Esophagus squamous epithelium (tissue), 5 donors: ENCODE measurements at places on chromosomes 3 and 15.

GRCh38 chr3:142210608-142211007 lies 14.8 kb downstream of the GK5 start:
- DNase-seq, result no peak

GRCh38 chr3:15647611-15648167 lies 46.1 kb downstream of the BTD start:
- no peak for DNase-seq

- DNase-seq, result no peak
Observed at GRCh38 chr3:59266551-59266950, 216.7 kb upstream of the CFAP20DC start.

DNA sequence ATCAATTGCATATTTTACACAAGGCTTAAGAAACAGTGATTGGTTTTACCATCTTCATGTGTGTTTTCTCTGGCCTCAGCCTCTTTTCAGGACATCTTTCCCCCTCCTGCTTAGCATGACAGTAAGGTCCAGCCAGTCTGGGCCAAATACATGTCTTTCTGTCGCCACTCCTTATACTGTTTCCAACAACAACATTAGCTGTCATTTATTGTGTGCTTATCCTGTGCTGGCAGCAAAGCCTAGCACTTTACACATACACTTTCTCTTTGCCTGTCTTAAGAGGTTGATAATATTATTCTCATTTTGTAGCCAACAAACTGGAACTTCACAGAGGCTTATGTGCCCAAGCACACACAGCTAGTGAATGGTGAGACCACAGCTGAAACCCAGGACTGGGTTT lies 37.8 kb downstream of the B3GALNT1 start:
- no peak for DNase-seq

DNA sequence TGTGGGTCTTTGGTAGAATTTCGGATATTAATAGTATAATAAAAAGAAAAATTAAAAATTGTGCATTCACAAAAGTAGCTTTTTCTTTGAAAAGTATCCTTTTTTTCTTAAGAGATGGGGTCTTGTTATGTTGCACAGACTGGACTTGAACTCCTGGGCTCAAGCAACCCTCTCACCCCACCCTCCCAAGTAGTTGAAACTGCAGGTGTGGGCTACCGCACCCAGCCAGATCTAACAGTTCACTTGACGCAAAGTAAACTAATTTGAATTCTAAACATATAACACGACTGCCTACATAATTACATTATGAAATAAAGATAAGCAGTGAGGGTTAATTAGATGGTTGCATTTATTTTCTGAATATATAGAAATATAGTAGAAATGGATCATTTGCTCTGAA lies 10.7 kb downstream of the FAM98B start:
- no peak for DNase-seq

GRCh38 chr15:74828835-74829234 lies 2.4 kb downstream of the CPLX3 start:
- no peak for DNase-seq
